ENCODE measurements at places on chromosomes 4 and X. TPM values are rescaled to one million over a fixed set of nuclear protein-coding genes. Genes with fewer than 3 reads are reported as not detected.
A peak's percentile ranks its signal among the peaks of the same experiment; 100 is the strongest.

The FAM149A gene
- 37.8 TPM for total RNA-seq

The LINC00632 gene
- total RNA-seq: 45.9 TPM

The GAGE13 gene
- total RNA-seq: not detected

The SLC38A5 gene
- 8.3 TPM for total RNA-seq

GRCh38 chr4:11743976-11744375 is 315.3 kb upstream of the HS3ST1 start:
- H3K4me1 ChIP-seq: no peaks in the 10 kb centered on the region
- H3K27me3 ChIP-seq: no peaks in the 10 kb centered on the region
- DNase-seq: peak; percentile 15
- no peak overlapping the region for H3K4me3 ChIP-seq

DNA sequence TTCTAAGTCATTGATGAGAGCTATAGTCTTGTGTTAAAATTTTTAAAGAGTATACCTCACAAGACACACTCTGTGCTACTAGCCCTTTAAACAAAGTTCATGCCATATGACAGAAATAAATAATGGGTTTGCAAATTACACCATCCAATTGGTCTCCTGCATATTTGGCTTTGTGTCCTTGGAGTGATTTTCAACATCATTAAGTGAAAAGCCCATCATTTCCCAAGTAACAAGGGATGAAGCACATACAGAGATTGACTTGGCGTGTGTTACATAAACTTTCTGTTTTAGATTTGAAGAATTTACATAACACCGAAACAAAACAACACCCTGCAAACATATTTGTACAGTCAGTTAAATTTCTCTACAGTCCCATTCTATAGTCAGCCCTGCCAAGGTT is 216.9 kb upstream of the NEIL3 start:
- no peaks in the 10 kb centered on the region for H3K4me1 ChIP-seq
- no peaks in the 10 kb centered on the region for H3K27me3 ChIP-seq
- H3K36me3 ChIP-seq: no peaks in the 10 kb centered on the region
- DNase-seq: no peak

DNA sequence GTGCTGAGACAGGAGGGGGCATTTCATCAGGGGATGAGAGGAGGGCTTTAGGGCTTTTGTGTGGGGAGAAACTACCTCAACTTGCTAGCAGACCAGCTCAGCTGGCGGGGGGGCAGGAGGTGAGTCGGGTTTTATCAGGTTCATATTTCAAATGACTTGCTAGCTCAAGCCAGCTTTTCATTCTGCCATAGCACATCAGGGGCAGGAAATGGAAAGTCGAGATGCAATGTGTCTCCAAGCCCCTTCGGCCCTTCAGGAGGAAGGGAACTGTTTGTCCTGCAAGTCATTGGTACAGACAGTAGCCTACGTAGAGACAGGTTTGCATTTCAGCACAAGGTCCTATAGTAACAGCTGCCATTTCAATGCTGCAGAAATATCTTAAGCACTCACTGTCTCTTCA is 194.1 kb downstream of the PTTG2 start:
- DNase-seq: no peak
- H3K36me3 ChIP-seq: no peaks in the 10 kb centered on the region
- no peaks in the 10 kb centered on the region for H3K27me3 ChIP-seq
- no peak overlapping the region for H3K4me3 ChIP-seq

GRCh38 chrX:50913520-50913919 is 3.0 kb downstream of the BMP15 start:
- H3K27me3 ChIP-seq: peaks cover 3% of the 10 kb centered on the region
- H3K27ac ChIP-seq: no peak overlapping the region
- no peak for DNase-seq
- no peaks in the 10 kb centered on the region for H3K4me1 ChIP-seq

GRCh38 chr4:133146574-133147241 is 2.4 kb upstream of the PCDH10 start:
- peak overlapping the region; percentile 50 for H3K4me3 ChIP-seq
- H3K27ac ChIP-seq: no peak overlapping the region
- DNase-seq: peak; percentile 69
- no peaks in the 10 kb centered on the region for H3K36me3 ChIP-seq
- H3K27me3 ChIP-seq: peaks cover 13% of the 10 kb centered on the region
- H3K4me1 ChIP-seq: peaks cover 8% of the 10 kb centered on the region

DNA sequence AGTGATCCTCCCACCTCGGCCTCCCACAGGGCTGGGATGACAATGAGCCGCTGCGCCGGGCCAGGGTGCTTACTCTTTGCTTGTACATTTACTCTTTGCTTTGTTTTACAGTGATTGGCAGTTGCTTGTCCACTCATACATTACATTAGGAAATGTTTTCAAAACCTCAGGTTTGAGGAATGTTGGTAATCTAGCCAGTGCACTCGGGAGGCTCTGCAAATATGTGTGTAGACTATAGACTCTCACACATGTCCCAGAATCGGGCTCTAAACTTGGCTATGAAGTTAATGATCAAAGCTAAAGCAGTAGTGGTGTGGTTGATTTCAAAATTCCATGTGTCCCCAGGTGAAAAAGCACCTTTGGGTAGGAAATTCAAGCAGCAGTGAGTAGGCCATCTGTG is 20.5 kb downstream of the TRMT44 start:
- H3K4me3 ChIP-seq: no peak overlapping the region
- no peak for DNase-seq
- H3K27me3 ChIP-seq: no peaks in the 10 kb centered on the region

DNA sequence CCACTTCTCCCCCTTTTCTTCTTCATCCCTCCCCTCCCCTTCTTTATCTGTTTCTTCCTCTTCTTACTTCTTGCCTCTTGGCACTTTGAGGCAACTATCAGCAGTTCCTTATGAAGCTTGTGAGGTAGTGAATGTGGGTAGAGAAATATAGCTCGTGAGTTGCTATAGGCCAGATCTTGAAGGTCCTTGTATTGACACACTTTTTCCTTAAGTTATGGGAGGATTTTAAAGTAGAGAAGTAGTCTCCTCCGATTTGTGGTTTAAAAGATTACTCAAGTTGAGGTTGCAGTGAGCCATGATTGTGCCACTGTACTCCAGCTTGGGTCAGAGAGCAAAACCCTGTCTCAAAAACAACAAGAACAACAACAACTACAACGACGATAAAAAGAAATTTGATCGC is 3.4 kb upstream of the RRAGB start:
- H3K4me1 ChIP-seq: no peaks in the 10 kb centered on the region
- no peaks in the 10 kb centered on the region for H3K27me3 ChIP-seq
- no peak overlapping the region for H3K27ac ChIP-seq
- H3K36me3 ChIP-seq: no peaks in the 10 kb centered on the region

GRCh38 chr4:32129967-32130366 is 1409.8 kb downstream of the PCDH7 start:
- no peaks in the 10 kb centered on the region for H3K27me3 ChIP-seq
- H3K36me3 ChIP-seq: no peaks in the 10 kb centered on the region
- H3K4me3 ChIP-seq: no peak overlapping the region
- DNase-seq: no peak
- H3K4me1 ChIP-seq: no peaks in the 10 kb centered on the region
- H3K27ac ChIP-seq: no peak overlapping the region

- peaks cover 52% of the 10 kb centered on the region for H3K27me3 ChIP-seq
- DNase-seq: no peak
- no peaks in the 10 kb centered on the region for H3K36me3 ChIP-seq
- no peaks in the 10 kb centered on the region for H3K4me1 ChIP-seq
- H3K27ac ChIP-seq: no peak overlapping the region
- H3K4me3 ChIP-seq: no peak overlapping the region
These were observed 13.7 kb downstream of the PITX2 start for GRCh38 chr4:110609044-110609750.

GRCh38 chr4:625631-626161 is 323 bp downstream of the PDE6B start:
- no peak overlapping the region for H3K4me3 ChIP-seq
- H3K27ac ChIP-seq: no peak overlapping the region
- no peaks in the 10 kb centered on the region for H3K36me3 ChIP-seq
- no peak for DNase-seq

- no peak overlapping the region for H3K4me3 ChIP-seq
- no peaks in the 10 kb centered on the region for H3K4me1 ChIP-seq
- no peak overlapping the region for H3K27ac ChIP-seq
- H3K27me3 ChIP-seq: no peaks in the 10 kb centered on the region
- no peak for DNase-seq
These were observed 54.1 kb downstream of the HOPX start for GRCh38 chr4:56626963-56627362.

- no peak overlapping the region for H3K27ac ChIP-seq
- H3K4me1 ChIP-seq: no peaks in the 10 kb centered on the region
- no peak overlapping the region for H3K4me3 ChIP-seq
- no peaks in the 10 kb centered on the region for H3K36me3 ChIP-seq
- no peak for DNase-seq
These were observed 188.8 kb upstream of the VEGFC start for GRCh38 chr4:176981551-176981950.
